ENCODE measurements at places on chromosomes 13 and 19.

DNA sequence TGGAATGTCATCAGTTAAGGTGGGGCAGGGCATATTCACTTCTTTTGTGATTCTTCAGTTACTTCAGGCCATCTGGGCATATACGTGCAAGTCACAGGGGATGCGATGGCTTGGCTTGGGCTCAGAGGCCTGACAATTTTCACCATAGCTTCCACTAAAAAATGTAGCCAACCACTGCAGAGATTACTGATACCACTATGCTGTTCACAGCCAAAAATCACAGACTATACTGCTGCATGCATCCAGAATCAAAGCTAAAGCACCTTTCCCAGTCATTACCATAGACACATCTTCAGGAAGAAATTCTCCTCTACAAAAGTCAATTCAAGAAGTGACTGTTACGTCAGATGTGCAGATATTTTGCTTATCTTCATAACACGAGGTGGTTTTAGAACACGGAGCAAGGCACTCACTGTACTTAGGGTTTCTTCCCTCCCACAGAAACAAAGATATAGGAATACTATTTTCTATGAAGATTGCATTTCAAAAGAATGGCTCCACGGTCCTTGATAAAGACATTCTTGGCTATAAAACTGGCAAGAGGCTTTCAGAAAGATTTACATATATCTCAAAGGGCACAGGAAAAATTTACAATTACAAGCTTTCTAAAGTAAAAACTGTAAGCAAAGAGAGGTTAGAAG, 1556.6 kb upstream of the PRR20A start:
- DNase-seq, result no peak

GRCh38 chr13:36997716-36998427, 1.3 kb downstream of the ALG5 start:
- no peak for DNase-seq

GRCh38 chr13:52085421-52085820, 43.5 kb downstream of the NEK5 start:
- DNase-seq, result no peak

- DNase-seq, result no peak
Measured at GRCh38 chr13:26324867-26325266, 70.9 kb downstream of the CDK8 start.

- DNase-seq, result no peak
Measured at GRCh38 chr13:90690458-90691080, 656.9 kb upstream of the MIR17HG start.
